NCI-H1694 (cell line): ENCODE measurements at places on chromosomes 12 and 14.

DNA sequence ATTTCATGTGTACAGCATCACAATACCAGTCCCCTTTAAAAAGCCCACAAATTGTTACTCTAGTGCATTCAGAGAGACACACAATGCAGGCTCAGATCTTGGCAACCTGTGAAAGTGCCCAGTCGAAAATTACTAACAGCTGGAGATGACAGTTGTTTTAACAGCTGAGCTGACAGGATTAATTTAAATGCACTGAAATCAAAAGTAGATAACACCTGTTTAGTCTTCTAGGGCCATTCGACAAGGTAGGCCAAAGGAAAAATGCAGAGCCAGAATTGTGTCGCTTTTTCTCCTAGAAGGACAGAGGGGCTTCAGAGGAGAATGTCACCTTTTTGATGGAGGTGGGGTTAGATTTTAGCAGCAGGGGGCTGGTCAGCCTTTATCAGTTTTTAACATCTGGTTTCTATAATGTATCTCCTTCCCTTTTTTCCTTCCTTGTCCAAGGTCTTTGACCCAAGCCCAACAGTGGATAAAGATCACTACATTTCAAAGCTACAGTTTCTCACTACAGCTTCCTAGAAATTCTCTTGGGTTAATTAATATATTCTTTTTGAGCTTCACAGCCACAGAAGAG is 139.1 kb downstream of the SOX5 start:
- peak; percentile 88 for DNase-seq

DNA sequence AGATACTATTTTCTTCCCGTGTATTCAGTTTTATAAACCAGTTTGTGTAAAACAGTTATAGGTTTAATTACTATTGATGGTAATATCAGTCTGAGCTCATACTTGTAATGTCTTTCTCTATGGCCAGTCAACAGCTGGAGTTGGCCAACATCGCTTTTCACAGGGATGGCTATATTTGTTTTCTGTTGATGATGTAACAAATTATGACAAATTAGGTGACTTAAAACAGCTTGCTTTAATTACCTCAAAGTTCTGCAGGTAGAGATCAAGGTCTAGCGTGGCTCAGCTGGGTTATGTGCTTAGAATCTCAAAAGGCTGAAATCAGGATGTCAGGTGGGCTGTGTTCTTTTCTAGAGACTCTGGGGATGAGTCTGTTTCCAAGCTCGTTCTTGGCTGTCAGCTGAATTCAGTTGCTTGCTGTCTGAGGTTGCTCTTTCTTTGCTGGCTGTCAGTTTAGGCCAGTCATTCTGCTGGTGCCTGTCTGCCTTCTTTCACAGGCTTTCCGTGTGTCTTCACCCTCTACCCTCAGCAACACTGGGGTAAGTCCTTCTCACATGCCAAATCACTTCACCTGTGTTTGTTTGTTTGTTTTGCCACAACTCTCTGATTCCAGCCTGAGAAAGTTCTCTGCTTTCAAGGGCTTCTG is 370.2 kb upstream of the E2F7 start:
- no peak for DNase-seq

- DNase-seq = no peak
Observed at GRCh38 chr14:88249266-88249665, 73.8 kb downstream of the KCNK10 start.

GRCh38 chr12:96397756-96398423 is 2.3 kb downstream of the CDK17 start:
- DNase-seq = no peak

GRCh38 chr12:6276956-6277620 is 33.4 kb upstream of the PLEKHG6 start:
- DNase-seq = no peak

DNA sequence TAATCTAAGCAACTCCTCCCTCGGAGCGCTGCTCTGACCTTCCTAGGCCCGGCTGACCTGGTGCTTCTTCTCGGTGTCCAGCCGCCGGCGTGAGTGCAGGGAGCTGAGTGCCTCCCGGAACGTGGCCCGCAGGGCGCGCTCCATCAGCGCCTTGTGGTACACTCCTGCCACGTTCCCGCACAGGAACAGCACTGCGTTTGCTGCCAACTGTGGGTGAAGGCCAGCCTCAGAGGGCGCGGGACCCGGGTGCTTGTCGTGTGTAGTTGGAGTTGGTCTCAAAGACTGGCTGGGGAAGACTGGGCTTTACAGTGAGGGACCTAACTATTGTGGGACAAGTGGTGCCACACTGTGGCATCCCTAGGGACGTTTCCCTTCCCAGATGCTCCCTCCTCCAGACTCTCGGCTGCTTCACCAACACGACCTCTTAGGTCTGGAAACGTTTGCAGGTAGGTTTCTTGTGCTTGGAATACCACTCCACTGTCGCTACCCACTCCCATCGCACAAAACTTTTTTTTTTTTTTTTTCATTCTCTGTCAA is 3.1 kb downstream of the ADCY4 start:
- no peak for DNase-seq

- DNase-seq = no peak
Observed at GRCh38 chr12:3491938-3492792, 1.2 kb downstream of the PRMT8 start.
